Fibroblast of pulmonary artery (primary cell): ENCODE measurements at places on chromosomes 1 and 21.
A peak's percentile ranks its signal among the peaks of the same experiment; 100 is the strongest.

DNA sequence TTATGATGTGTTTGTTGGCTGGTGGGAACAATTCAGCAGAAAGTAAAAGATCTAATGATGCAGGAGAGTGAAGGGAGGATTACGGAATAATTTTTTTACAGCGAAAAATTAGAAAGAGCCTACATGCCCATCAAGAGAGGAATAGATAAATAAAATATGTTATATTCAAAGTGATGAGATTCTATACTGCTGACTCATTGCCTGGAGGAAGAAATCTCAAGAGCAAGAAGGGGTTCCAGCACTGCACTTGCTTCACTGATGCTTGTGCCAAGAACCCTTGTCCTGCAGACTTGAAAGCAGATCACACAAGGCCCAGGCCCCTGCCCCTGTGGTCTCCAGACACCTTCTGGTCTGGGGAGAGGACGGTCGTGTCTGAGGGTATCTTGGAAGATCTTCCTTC lies 295.1 kb upstream of the POU3F1 start:
- no peak for DNase-seq

- DNase-seq, result no peak
Observed at GRCh38 chr1:51287966-51288365, 42.4 kb downstream of the TTC39A start.

- peak; percentile 87 for DNase-seq
Observed at GRCh38 chr1:17765444-17766411, 10.6 kb downstream of the ACTL8 start.

GRCh38 chr1:212611000-212611948 lies 2.7 kb downstream of the ATF3 start:
- DNase-seq, result no peak

DNA sequence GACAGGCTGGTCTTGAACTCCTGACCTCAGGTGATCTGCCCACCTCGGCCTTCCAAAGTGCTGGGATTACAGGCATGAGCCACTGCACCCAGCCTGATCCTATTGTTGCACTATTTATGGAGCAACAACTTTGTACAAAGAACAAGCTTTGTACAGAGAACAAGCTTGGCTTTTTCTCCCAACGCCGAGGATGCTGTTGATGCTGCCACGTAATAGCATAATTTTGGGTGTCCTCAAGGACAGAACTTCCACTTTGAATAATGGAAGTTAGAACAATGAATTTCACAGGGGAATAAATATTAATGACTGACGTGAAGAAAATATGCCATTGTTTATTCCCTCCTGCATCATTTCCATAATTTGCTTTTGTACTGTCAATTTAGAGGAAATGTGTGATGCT lies 12.8 kb upstream of the RBP7 start:
- DNase-seq, result no peak

DNA sequence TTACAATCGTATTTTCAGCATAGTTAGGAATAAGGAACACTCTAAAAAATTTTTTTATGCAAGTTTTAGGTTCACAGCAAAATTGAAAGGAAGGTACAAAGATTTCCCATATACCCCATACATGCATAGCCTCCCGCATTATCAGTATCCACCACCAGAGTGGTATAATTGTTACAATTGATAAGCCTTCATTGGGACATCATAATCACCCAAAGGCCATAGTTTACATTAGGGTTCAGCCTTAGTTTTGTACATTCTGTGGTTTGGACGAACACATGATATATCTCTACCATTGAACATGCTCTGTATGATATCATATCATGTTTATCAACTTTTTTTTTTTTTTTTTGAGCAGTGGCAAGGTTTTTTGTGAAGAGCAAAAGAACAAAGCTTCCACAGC lies 180.0 kb downstream of the SDCCAG8 start:
- DNase-seq, result no peak

- no peak for DNase-seq
Observed at GRCh38 chr1:247241691-247242090, 14.2 kb upstream of the VN1R5 start.

- DNase-seq, result no peak
Observed at GRCh38 chr1:179818260-179818659, 59.3 kb downstream of the TOR1AIP2 start.

- peak; percentile 83 for DNase-seq
Observed at GRCh38 chr1:161486806-161487741, 18.2 kb upstream of the FCGR2A start.

DNA sequence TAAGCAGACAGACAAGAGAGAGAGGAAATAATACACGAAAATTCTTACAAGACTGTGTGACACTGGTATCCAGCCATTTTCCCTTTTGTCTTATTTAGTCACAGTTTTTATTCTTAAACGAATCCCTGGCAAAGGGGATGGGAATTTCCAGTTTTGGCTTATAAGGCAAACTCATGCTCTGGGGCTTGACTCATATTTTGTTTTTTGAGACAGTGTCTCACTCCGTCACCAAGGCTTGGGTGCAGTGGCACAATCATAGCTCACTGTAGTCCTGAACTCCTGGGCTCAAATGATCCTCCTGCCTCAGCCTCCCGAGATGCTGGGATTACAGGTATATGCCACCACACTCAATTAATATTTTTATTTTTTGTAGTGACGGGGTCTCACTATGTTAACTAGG lies 31.9 kb downstream of the PTGER3 start:
- no peak for DNase-seq
